ENCODE measurements at places on chromosomes 2 and 18.

- no peak for DNase-seq
Observed at GRCh38 chr18:57837917-57838548, 34.9 kb upstream of the ATP8B1 start.

DNA sequence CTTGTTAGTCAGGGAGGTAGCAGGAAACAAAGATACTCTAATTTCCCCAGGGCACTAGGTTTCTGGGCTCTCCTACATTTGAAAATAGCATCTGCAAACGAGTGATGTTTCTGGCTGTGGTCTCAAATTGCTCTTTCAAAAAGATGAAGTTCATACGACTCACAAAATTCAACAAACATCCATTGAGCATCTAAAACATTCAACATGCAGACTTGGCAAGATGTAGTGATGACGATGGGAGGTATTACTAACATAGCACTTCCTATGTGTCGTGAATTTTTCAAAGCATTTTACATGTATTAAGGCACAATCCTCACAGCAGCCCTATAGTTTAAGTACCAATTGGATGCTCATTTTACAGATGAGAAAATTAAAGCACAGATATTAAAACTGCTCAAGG is 5.2 kb downstream of the CCBE1 start:
- DNase-seq: no peak

DNA sequence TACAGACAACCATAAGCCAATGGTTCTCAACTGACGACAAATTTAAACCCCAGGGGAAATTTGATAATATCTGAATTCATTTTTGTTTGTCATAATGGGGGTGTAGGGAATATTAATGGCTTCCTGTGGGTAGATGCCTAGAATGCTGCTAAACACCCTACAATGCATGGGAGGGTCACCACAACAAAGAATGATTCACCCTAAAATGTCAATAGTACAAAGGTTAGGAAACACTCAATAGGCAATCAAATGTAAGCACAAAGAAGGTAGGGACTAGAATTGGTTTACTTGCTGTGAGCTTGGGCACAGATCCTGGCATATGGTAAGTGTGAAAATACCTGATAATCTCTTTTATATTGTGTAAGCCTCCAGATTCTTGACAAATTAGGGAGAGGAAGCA is 20.1 kb upstream of the FANCL start:
- DNase-seq: no peak

- DNase-seq: no peak
Observed at GRCh38 chr2:143577489-143577888, 448.3 kb downstream of the ARHGAP15 start.

DNA sequence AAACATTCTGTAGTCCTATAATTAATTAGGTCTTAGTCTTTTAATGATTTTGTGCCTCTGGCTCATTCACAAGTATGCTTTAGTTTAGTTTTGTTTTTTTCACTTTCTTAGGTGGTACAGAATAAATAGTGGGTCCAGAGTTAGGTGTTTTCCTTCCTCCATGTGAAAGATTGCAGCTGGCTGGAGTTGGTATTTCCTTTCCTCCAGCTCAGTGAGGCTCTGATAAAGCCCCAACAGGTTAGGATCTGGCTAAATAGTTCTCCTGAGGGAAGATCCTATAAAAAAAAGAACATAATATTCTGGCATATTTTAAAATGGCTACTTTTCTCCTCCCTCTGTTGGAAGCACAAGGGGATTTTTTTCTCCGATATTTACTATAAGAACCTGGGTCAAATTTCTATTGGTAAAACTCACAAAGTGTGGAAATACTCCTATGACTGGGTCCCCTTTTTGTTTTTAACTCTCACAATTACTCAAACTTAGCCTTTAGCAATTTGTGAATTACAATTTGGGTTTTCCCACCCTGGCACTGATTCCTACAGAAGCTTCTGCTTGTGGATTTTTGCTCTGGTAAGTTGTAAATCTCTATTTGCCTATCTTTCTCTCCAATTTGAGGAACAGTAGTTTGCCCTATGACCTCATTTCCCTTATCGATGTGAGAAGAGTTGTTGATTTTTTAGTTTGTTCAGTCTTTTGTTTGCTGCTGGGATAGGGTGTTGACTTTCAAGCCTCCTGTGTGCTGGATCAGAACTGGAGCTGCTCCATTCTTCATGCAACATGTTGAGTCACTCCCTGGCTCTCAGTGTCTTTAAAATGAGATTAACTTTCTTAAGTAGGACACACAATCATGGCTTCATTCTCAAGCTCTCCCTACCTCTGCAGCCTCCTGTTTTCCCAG is 500.9 kb downstream of the RNF144A start:
- DNase-seq: no peak

Measured in head of caudate nucleus (tissue), 42 donors.